Tibial nerve (tissue), 4 donors: ENCODE measurements at places on chromosomes 1 and 21. TPM values are rescaled to one million over a fixed set of nuclear protein-coding genes. Genes with fewer than 3 reads are reported as not detected.

DNA sequence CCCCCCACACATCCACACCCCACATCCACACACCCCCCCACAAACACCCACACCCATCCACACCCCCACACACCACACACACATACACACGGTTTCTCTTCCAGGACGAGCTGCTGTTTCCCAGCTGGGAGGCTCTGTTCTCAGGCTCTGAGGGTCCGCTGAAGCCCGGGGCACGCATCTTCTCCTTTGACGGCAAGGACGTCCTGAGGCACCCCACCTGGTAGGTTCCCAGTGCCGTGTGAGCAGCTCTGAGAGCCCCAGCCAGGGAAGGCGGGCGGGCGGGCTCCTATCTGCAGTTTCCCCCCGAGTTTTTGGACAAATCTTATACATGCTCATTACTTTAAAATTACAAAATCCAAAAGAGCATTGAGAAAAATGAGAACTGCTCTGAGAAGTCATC, 31.2 kb downstream of the SLC19A1 start:
- no peak for DNase-seq

DNA sequence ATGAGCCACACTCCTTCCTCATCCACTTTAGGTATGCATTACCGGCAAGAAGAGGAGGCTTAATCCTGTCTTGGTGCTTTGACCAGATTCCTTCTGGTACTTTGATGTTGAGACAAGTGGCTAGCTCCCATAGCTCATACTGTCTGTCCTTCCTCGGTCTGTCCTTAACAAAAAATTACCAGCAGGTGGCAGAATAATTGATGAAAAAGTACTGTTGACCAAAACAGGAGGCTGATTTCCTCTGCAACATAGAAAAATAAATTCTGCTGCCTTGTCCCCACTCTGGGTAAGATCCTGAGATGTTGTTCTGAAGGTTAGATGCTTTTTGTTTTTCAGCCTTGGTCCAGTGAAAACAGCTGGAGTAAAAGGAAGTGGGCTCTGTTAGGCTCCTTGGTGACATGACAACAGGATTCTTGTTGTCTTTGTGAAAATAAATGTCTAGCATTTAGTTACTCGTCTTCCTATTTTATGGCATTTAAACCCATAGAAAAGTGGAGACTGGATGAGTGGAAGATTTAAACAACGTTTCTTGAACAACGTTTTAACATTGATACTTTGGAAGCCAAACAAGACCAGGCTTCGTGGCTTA, 11.2 kb upstream of the HJV start:
- DNase-seq: no peak

DNA sequence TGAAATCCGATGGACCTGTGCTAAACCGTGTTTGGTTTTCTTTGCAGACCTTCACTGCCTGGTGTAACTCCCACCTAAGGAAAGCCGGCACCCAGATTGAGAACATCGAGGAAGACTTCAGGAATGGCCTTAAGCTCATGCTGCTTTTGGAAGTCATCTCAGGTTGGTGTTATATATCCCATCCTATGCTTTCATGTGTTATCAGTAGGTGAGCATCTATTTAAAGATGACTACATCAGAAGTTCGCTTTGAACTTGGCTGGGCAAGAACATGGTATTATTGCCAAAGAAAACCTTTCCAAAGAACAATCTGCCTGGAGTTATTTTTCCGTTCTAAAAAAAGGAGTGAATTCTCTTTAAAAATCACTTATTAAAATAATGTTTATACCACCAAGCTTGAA, 31.5 kb downstream of the ACTN2 start:
- DNase-seq: no peak

- no peak for DNase-seq
These were observed 145.4 kb downstream of the PTGER3 start for GRCh38 chr1:70902211-70902610.

DNA sequence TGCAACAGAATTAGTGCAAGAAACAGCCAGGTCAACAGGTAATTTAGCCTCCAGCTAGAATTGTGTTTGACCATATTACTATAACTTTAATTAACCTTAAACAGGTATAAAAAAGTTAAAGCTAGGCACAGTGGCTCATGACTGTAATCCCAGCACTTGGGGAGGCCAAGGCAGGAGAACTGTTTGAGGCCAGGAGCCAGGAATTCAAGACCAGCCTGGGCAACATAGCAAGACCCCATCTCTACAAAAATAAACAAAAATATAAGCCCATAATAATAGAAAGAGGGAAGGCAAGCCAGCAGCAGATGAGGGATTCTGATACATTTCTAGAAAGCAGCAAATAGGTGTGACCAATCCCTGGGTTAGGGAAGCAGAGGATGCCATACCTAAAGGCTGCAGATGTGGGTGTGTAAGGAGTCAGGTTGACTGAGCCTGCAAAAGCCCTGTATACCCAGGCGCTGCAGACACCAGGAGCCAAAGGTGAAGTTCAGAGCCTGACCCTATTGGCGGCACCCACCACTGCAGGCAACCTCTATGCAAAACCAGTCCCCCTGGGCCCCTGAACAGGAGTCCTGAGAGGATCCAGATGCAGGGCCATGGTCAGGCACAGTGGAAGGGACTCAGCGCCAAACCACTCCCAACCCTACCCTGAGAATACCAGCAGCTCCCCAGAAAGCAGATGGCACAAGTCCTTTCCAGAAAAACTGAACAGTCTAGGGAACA, 19.3 kb upstream of the LSS start:
- no peak for DNase-seq

DNA sequence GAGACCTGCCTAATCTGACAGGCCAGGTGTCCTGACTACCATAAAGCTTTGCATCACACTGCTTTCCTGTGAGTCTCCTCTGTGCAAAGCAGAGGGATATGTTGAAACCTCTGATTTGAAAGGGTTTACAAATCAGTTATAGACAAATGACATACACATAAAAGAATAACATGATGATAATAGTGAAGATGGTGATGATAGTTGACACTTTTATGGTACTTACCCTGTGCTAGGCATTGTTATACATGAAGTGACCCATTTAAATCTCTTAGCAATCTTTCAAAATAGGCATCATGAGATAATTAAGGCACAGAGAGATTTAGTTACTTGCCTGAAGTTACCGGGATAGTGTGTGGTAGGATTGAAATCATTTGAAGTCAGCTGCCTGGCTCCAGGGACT, 34.1 kb upstream of the PKN2 start:
- DNase-seq: no peak

DNA sequence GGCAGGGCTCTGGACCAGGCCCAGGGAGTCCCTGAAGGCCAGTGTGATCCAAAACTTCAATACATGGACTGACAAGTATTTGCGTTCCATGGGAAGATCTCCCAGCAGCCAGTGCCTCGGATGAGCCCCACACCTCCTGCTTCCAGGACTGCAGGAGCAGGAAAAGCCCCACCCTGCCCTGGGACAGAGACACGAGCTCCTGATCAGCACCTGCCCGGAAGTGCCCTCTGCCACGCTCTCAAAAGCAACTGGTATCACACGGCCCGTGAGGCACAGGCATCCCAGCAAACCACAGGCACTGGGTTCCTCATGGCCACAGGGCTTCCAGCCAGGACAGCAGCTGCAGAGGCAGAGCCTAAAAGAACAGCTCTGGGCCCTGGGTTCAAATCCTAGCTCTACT, 48.6 kb downstream of the ACOT7 start:
- no peak for DNase-seq

- no peak for DNase-seq
These were observed 46.4 kb upstream of the SYNC start for GRCh38 chr1:32748926-32749325.

DNA sequence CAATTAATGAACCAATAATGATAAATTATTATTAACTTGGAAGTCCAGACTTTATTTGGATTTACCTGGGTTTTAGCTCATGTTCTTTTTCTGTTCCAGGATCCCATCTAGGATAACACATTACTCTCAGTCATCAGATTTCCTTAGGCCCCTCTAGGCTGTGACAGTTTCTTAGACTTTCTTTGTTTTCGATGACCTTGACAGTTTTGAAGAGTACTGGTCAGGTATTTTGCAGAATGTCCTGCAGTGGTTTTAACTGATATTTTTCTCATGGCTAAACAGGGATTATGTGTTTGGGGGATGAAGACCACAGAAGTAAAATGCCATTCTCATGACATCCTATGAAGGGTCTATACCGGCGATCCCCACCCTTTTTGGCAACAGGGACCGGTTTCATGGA, 144.0 kb downstream of the NAV1 start:
- DNase-seq: no peak

DNA sequence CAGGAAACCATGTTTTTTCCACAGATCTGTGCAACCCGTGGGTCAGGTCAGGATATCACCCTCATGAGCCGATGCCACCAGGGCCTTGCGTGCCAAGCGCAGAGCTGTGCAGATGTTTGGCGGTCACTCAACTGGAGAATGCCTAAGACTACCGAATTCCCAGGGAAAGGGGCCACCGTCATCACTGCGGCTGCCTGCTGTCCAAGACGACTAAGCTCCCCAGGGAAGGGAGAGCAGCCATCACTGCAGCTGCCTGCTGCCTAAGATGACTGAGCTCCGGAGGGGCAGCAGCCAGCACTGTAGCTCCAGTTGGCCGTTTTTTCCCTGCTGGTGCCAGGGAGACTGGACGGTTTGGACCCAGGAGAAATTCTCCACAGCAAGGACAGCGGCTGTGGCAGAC, 31.1 kb downstream of the AKT3 start:
- no peak for DNase-seq

- no peak for DNase-seq
These were observed 320.8 kb upstream of the ST6GALNAC5 start for GRCh38 chr1:76546354-76546933.

DNA sequence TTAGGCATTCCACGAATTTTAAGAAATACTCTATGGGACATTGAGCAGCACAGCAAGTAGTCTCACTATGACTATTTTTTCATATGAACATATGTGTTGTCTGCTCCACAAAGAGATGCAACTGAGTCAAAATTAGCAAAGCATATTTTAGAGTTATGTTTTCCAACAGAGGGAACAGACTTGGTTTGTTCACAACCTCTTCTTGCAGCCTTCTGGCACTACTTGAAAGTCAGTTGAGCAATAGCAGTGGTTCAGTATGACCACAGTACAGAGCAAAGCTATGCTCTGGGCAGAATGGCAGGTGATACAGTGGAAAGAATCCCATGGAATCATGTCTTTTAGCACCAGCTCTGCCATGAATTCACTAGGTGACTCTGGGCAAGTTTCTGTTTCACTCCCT, 5.2 kb downstream of the CCN1 start:
- peak; percentile 44 for DNase-seq

- DNase-seq: no peak
These were observed 101.7 kb upstream of the CASZ1 start for GRCh38 chr1:10897981-10898728.

DNA sequence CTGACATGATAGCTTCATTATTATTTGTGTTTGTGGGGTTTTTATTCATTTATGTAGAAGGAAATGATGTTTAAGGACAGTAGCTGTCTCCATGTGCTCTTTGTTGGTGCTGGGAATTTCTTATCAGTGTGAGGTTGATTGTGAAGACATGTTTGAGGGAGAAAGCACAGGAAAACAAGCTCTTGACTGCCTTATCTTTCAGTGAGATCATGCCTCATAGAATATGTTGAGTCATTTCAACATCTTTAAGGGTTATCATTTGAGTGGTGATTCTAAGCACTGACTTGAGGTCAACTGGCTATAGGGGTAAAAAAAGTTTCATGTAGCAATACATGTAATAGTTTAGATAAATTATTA, 405.1 kb upstream of the ADAMTS5 start:
- no peak for DNase-seq

DNA sequence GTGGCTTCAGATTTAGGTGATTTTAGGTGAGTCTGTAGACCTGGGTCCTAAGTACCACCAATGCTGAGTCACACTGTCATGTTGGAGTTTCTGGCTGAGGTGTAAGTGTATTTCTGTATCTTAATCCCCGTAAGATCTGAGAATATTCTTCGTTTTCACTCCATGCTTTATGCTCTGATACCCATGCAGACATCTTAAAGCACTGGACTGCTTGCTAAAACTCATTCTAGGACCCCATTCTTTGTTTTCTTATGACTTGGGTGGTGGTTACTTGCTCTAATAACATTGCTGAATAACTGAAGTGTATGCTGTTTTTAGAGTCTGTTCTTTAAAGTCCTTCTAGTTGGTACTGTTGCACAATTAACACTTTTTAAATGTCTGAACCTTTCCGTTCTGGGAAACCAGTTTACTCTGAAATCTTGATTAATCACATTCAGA, 36.6 kb downstream of the CDC42 start:
- DNase-seq: no peak

GRCh38 chr1:105544475-105544874, 1512.0 kb upstream of the PRMT6 start:
- no peak for DNase-seq

DNA sequence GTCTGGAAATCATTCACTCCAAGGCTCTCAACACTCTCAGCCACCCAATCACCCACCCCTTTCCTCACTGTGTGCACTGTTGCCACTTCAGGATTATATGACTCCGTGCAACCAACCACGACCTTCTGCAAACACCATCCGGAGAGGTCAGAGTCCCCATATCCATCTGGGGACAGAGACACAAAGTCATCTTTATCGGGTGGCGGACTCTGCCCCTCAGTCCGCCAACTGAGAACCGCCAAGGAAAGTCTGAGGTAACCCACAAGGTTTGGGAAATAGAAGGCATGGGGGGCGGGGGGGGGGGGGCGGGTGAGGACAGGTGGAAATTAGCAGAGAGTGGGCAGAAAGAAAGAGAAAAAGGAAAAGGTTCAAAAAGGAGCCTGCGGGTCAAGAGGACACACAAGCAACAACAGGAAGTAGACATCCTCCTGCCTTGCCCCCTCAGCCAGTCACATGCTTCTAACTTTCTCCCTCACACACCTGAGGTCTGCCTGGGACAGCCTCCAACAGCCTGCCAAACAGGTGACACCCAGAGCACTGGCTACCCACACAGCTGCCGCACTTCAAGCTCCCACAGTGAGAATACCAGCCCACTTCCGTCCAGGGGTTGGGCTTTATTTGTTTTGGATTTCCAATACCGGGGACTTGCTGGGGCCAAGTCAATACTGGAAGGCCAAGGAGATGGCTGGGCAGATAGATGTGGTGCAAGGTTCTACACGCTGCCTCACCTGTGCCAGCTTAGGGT, 58.1 kb downstream of the SSBP3 start:
- DNase-seq: no peak

The ZFP69 gene
- 7.6 TPM for total RNA-seq

The AGT gene
- 3.9 TPM for total RNA-seq

The ZBED6 gene
- total RNA-seq: 21.6 TPM

The OR2L13 gene
- 0.87 TPM for total RNA-seq

The HEYL gene
- total RNA-seq: 11.4 TPM
